Astrocyte (in vitro differentiated cells and primary cell): ENCODE measurements at places on chromosomes 6 and 20.

DNA sequence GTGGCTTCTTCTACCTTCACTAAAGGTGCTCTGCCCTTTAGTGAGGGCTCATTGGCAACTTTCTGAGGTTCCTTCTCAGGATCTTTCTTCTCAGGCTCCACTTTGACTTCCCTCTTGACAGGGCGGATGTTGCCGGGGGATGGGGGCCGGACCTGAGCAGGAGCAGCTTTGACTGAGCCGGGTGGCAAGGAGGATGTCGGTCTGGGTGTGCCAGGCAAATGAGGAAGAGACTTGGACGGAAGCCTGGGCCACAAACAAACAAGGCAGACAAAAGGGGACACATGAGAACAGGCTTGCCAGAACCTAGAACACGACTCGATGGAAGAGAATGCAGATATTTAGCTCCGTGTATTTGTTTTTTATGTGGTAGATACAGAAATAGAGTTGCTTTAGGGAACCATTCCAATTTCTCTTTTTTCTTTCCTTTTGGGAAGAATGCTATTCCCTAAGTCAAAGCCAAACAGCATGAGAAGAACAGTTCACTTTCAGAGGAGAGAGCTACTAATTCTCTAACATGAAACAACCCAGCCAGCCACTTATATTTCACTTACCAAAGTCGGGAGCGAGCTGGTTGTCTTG, 76.2 kb upstream of the BCLAF1 start:
- DNase-seq, result no peak

DNA sequence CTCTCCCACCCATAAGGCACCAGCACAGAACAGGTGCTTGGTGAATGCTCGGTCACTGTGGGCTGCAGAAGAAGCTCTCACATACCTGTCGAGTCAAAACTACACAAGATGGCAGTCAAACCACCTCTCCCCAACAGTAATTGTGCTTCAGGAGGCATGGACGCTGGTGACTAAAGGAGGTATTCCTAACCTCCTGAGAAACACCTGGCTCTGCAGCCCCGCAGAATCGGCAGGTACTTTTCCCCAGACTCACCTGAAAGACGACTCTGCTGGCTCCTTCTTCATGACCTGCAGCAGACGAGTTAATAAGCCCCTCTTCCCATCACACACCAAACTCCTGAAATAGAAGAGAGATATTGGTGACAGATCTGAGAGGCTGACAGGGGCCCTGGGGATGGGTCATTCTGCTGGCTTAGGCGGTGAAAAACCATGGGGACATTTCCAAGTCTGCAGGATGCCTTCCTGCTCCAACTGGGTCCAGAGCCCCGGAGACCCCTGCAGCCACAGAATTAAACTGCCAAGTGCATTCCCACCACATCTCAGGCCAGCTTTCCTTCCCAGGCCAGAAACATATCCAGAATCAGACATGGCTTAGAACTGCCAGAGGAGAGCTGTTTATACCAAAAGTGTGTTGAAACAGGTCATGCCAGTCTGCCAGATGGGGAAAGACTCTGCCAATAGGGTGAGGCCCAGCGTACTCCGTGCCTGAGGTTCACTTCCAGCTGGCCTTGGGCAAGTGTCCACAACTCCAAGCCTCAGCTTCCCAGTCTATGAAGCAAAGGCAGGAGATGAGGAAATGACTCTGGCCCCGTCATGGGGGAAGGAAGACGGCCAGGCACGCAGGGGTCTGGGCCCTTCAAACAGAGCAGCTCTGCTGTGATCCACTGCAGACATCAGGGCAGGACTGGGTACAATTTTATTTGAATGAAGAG, 53.0 kb downstream of the MYH7B start:
- no peak for DNase-seq

GRCh38 chr6:43829470-43829869, 59.5 kb downstream of the VEGFA start:
- DNase-seq, result no peak

GRCh38 chr20:36645353-36645752, 643 bp downstream of the SLA2 start:
- DNase-seq, result no peak

DNA sequence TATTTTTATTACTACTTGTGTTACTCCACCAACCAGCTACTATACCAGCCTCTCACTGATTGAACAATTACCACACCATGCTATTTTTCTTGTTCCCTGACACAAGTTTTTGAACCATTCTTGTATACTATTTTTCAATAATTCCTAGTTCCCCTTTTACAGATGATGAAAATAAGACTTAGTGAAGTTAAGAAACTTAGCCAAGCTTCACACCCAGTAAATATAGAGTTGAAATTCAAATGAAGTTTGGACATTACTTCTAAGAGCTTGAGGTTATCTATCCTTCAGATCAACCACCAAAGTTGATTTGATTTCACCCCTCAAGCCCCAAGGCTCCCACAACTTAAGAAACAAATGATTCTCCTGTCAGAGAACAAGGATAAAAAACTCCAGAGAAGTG, 13.1 kb upstream of the BCAS1 start:
- no peak for DNase-seq
